ENCODE measurements at places on chromosomes 2 and 18. TPM values are rescaled to one million over a fixed set of nuclear protein-coding genes. Genes with fewer than 3 reads are reported as not detected.

- DNase-seq, result no peak
Observed at GRCh38 chr2:66683064-66683463, 248.1 kb downstream of the MEIS1 start.

DNA sequence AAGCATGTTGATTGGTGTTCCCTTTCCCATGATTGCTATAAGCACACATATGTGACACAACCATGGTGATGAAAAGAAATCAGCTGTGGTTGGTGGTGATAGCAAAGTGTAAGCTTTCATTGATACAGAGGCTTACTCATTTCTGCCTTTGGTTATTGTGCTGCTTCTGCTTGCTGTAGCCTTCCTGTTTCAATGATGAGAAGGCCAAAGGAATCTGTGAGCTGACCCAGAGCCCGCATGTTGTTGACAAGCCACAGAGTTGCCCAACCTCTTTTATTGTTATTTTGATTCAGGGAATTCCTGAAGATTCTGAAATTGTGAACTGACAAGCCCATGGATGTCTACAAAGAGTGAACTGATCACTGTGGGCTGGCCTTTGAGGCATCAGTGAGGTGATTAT, 164.4 kb downstream of the TMEFF2 start:
- DNase-seq, result no peak

DNA sequence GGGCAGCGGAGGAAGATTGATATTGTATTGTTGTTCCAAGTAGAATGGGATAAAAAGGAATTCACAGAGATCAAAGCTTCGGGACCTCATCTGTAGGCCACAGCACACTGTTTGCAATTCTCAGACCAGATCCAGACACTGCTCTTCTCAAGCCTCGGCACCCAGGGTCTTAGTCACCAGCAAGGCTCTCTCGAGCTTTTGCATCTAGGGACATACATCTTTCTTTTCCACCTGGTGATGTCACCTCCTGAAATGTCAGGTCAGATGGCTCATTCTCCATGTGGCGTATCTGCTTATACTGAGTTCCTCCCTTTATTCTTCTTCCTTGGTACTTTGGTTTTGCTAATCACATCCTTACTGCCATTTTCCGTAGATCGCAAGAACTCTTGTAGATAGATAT, 42.9 kb upstream of the SNTG2 start:
- DNase-seq, result no peak

L3MBTL4 gene
- total RNA-seq, result not detected

ARHGAP25 gene
- total RNA-seq, result not detected

- DNase-seq, result no peak
Observed at GRCh38 chr2:5969303-5969702, 277.1 kb downstream of the SOX11 start.

- DNase-seq, result no peak
Observed at GRCh38 chr18:35245719-35246317, 5.0 kb downstream of the ZNF397 start.

DNA sequence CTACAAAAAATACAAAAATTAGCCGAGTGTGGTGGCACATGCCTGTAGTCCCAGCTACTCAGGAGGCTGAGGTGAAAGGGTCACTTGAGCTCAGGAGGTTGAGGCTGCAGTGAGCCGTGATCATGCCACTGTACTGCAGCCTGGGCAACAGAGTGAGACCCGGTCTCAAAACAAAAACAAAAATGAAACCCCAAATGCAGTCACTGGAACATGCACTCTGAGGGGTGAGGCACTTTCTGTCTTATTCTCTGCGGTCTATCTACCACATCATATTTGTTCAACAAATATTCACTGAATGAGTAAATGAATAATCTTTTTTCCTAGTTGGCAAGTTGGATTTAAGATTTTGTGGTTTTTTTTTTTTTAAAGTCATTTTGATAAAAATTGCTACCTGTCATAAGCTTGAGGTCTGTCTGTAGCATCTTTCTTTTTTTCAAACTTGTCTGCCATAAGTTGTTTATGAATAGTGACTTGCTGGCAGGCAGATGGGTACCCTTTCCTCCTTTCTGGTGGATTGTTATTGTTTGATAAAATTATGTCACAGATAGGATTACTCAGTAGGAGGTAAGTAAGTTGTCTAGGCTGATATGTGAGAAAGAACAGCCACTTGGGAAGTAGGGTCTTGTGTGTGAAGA, 11.8 kb downstream of the CHRNA1 start:
- DNase-seq, result peak; percentile 46

LOXHD1 gene
- total RNA-seq, result not detected

LCT gene
- total RNA-seq, result not detected

DNA sequence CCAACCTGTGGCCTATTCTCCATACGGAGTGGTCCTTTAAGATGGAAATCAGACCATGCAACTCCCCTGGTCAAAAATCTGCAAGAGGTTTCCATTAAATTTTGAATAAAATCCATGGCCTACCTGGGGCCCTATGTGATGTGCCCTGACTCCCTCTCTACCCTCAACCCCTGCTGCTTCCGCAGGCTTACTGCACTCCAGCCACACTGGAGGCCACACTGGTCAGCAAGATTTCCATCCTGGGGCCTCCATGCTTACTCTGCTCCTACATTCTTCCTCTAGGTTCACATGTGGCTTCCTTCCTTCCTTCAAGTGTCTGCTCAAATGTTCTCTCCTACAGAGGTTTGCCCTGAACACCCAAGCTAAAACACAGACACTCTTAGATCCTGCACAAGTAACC, 40.6 kb downstream of the FARSB start:
- DNase-seq, result no peak

DNA sequence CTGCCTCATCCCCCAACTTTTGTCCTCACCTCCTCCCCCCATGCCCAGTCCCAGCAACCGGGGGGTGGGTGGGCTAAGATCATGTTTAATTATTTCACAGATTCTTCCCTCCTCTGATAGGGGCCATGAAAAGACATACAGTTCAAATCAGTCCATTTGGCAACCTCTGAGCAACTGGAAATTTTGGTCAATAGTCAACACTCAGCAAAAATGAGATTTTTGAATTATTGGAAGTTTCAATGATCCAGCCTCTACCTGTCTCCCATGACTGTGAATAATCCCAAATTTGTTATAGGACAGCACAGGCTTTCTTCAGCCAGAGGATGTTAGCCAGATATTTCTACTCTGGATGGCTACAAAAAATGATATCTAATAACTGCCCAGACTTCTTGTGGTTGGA, 549.9 kb downstream of the TNS1 start:
- DNase-seq, result no peak

GRCh38 chr2:224242561-224242960, 159.3 kb downstream of the FAM124B start:
- DNase-seq, result no peak

GRCh38 chr18:77001041-77001440, 131.5 kb downstream of the MBP start:
- DNase-seq, result no peak

RGPD4 gene
- not detected for total RNA-seq

PXDN gene
- 301 TPM for total RNA-seq

DNA sequence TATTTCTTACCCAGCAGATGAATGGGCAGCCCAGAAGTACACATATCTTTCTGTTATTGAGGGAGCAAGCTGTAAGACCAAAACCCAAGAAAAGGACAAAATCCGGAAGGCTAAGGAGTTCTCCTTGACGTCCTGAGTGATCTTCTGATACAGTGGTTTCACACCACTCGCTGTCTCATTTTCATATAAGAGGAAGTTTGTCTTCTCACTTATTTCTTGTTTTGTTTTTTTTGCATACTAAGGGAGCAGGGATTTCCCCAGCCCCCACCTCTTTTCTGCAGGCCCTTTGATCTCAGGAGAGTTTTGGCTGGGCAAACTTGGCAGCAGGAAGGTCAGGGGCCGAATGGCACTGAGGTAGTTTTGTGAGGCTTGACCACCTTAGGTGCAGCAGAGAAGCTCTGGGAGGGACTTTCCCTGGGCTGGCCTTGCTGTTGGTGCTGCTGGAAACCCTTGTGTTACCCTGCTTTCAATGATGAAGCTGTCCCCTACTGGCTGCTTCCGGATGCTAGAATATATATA, 13.3 kb downstream of the CHRNA1 start:
- no peak for DNase-seq

Measured in HFFc6 (cell line).